ENCODE measurements at places on chromosomes 7 and 10.

DNA sequence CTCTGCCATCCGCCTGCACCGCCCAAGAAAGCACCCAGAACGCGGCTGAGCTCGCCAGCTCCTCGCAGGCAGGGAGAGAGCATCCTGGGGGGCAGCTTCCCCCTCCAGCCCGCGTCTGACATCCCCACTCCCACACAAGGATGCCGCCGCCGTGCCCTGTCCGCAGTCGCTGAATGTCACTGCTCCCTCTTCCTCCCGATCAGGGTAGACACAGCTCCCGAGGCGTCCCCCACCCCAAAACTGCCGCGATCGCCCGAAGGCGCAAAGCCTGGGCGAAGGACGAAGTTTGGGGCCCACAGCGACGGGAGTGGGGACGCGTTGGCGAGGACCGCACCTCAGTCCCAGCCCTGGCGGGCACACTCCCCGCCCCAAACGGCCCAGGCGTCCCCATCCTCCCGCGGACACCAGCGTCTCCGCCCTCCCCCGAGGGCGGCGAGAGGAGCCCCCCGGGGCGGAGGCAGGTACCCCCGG is 1.5 kb upstream of the KAT6B start:
- DNase-seq: no peak

- DNase-seq: no peak
Measured at GRCh38 chr10:10734356-10735064, 283.2 kb upstream of the CELF2 start.

- DNase-seq: peak; percentile 96
Measured at GRCh38 chr7:542713-543500, 23.3 kb upstream of the PDGFA start.

- DNase-seq: no peak
Measured at GRCh38 chr7:48031111-48031510, 2.2 kb upstream of the SUN3 start.

DNA sequence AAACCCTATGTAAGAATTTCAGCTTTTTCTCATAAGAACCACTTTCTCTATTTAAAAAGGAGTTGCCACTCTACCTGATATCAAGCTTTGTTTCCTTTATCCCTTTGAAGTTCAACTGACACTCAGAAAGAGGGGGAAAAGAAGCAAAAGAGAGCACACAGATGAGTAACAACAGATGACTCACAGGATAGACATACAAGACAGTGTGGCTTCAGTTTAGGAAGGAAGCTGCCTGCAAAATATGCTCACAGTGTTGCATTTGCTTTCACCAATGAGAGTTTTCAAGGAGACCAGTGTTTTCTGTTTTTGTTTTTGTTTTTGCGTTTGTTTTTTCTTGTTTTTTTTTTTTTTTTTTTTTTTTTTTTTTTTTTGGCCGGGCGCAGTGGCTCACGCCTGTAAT is 1181.6 kb downstream of the DNAJB9 start:
- no peak for DNase-seq

DNA sequence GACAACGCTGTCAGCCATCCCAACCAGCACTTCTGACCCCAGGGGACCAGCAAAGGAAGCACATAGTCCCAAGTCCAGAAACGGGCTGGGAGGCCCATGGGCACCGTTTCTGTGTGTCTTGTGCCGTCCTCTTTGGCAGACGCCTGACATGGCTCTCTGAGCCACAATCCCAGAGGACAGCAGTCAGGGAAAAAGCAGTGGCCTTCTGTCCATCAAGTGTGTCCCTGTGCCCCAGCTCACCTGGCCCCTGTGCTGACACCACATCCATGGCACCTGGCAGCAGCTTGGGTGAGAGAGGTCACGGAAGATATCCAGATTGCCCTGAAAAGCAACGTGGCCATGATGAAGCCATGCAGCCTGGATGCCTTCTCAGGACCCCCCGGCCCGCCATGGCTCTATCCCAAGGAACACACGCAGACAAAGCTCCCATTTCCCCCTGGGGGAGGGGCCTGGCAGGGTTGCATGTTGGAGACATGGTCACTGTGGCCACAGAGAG is 38.1 kb upstream of the ANTXRL start:
- DNase-seq: no peak

GRCh38 chr7:55016061-55016745 is 2.6 kb upstream of the EGFR start:
- no peak for DNase-seq

- no peak for DNase-seq
Measured at GRCh38 chr10:96714031-96714590, 6.2 kb downstream of the PIK3AP1 start.

- peak; percentile 72 for DNase-seq
Measured at GRCh38 chr10:87578842-87579401, 74.2 kb downstream of the MINPP1 start.

DNA sequence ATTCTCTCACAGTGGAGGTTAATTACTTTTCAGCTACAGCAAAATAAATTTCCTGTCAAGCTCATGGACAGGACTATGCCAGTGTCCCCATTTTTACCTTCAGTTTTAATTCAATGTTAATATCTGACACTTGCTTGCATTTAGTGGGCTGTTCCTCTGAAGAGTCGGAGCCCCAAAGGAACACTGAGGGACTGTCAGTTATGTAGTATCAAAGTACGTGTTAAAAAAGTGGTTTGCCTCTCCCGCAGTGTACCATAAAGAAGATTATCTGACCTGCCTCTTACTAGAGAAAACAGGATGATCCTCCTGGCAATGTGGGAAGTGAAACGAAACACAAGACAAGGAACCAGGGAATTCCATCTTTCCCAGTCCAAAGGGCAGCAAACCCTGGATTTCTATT is 1010.9 kb upstream of the PHF14 start:
- DNase-seq: no peak

DNA sequence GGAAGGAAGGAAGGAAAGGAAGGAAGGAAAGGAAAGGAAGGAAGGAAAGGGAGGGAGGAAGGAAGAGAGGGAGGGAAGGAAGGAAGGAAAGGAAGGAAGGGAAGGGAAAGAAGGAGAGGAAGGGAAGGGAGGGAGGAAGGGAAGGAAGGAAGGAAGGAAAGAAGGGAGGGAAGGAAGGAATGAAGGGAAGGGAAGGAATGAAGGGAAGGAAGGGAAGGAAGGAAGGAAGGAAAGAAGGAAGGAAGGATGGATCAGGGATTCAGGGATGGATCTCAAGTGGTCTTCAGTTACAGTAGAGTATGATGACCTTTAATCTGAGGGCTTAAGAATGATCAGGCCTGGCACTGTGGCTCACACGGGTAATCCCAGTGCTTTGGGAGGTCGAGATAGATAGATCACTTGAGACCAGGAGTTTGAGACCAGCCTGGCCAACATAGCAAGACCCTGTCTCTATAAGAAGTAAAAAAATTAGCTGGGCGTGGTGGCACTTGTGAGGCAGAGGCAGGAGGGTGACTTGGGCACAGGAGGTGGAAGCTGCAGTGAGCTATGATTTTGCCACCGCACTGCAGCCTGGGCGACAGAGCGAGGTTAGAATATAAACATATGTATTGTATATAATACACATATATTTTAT is 760 bp upstream of the FOXK1 start:
- no peak for DNase-seq

GRCh38 chr7:47693216-47693615 is 111.3 kb upstream of the TNS3 start:
- DNase-seq: no peak

DNA sequence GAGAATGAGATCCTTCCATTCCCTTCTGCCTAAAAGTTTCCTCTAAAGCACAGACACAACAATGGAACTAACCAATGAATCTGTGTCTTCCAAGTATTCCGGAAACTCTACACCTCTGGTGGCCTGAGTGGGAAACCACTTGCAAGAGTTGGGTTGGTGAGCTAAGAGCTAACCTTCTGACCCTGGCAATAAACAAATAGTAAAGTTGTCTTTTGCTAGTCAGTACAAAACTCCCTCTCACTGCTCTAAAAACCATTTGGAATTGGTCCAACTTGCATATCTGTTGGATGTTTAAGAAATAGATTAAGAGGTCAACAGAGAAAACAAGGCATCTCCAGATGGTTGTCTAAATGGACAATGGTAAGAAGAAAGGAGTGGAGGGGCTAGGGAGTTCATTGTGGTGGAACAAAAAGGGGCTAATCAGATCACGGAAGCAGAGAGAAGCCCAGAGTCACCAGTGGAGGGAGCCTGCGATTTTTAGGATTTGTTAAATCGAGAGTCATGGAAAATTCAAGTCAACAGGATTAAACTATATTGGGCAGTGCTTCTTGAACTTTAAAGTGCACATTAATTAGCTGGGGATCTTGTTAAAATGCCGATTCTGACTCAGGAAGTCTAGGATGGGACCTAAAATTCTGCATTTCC is 192.3 kb downstream of the EVX1 start:
- DNase-seq: no peak

GRCh38 chr7:37117292-37117691 is 331.4 kb downstream of the ELMO1 start:
- no peak for DNase-seq

- no peak for DNase-seq
Measured at GRCh38 chr7:133827707-133828623, 299.2 kb upstream of the LRGUK start.

DNA sequence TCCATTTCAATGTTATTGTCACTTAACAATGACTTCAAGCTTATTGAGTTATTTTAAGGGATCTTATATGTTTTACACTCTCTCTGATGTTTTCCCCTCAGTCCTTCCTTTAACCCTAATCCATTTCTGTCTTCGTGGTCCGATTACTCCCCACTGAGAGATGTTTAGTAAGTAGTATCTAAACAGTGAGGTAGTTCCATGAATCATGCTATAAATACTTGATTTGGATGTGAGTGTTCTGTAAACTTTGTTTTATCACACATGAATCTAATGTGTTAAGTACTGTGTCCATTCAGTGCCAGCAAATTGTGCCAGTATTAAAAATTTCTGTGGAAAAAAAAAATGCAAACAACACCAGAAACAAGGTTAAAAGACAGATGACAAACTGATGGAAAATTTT is 18.6 kb downstream of the RPP30 start:
- no peak for DNase-seq

- DNase-seq: no peak
Measured at GRCh38 chr7:91157579-91158320, 106.5 kb upstream of the FZD1 start.

DNA sequence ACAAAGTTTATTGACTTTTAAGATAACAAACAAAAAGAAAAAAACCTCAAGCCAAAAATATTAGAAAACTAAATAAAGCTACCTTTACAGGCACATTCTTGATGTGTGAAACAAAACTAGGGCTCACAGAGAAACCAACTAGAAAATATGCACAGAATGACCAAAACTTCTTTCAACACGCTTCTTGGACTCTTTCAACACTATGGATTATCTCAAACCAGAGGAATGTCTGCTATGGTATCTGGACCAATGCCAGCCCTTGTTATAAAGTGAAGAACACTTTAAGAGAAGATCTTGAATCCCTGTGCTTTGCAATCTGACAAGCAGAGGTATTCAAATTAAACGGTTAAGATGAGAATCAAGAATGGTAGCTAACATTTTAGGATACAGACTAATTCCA is 76.6 kb downstream of the DNAJC1 start:
- DNase-seq: peak; percentile 38

- DNase-seq: no peak
Measured at GRCh38 chr7:128882134-128882533, 19.5 kb downstream of the ATP6V1F start.

- DNase-seq: peak; percentile 47
Measured at GRCh38 chr7:151249034-151249731, 689 bp upstream of the SMARCD3 start.

DNA sequence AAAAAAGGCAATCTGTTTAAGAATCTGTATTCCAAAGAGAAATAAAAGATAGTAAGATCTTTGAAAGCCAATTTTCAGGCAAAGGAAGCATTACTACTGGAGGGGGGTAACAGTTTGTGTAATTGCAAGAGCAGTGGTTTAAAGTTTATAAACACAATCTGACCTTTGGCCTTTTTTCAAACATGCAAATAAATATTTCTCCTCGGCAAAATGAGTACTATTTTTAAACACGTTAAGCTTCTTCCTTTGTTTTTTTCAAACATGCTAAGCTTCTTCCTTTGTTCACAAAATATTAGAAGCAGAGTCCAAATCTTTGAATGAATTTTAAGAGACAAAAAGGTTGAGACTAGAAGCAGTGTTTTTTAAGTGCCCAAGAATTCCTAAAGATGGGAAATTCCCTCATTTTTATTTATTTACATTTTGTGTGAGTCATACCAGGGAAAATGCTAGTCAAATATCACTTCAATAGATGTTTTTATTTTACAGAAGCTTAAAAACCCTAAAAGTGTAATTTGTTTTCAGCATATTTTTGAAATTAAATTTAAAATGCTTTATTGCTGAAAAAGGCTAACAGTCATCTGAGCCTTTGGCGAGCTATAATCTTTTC is 229.3 kb downstream of the GPR37 start:
- no peak for DNase-seq

Data from MG63 (cell line).